ENCODE measurements at places on chromosomes 2 and 18.
A peak's percentile ranks its signal among the peaks of the same experiment; 100 is the strongest.

DNA sequence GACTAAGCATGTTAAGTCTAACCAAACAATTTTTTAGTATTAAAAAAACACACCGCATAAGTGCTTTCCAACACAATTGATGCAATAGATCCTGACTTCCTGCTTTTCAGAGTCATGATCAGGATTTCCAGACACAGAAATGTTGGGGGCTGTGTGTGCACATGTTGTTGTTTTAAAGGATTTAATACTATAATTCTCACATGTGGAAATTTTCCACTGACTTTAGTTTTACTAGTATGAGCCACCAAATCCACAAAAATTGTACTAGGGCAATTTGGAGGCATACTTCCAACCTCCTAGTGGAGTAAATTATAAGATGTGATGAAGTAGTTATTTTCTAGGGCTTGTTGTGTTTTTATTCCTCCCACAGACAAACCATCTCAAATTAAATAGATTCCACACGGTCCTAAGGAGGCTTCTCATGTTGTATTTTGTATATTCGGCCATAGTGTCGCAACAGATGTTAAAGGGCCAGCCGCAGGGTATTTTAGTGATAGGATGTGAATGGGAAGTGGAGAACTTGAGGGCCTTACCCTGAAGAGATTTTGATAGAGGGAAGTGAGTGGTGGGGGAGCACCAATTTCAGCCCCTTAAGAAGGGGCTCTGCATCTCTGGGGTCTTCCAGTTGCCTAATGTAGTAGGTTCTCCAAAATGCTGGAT, 108.9 kb upstream of the KLF7 start:
- no peak for DNase-seq

- no peak for DNase-seq
Observed at GRCh38 chr2:144151851-144152250, 368.1 kb downstream of the ZEB2 start.

DNA sequence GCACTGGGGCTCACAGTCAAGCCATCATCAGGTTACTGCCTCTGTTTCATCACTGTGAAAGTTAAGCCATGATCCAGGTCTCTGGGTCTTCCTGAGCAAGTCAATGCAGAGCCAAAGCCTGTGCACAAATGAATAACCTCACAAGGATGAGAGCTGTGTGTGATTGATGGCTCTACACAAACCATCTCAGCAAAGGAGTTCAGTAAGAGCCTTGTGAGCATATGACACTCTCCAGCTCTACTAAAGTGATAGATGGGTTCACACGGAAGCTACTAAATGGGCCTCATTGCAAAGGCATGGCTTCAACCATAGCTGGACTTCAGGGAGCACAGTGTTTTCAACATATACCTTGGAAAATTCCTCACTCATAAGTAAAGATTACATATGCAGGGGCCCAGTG, 101.5 kb downstream of the AFF3 start:
- DNase-seq, result no peak

DNA sequence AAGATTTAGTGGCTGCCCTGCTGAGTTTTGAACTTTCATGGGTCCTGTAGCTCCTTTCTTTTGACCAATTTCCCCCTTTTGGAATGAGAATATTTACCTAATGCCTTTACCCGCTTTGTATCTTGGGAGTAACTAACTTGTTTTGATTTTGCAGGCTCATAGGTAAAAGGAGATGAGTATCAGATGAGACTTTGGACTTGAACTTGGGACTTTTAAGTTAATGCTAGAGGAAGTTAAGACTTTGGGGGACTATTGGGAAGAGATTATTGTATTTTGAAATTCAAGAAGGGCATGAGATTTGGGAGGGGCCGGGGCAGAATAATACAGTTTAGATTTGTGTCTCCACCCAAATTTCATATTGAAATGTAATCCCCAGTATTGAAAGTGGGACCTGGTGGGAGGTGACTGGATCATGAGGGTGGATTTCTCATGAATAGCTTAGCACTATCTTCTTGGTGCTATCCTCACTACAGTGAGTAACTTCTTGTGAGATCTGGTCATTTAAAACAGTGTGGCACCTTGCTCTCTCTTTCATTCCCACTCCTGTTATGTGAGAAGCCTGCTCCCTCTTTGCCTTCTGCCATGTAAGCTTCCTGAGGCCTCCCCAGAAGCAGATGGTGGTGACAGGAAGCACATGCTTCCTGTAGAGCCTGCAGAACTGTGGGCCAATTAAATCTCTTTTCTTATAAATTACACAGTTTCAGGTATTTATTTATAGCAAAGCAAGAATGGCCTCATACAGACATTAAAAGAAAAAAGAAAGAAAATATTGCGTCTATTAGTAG, 6.1 kb downstream of the ADI1 start:
- DNase-seq, result no peak

GRCh38 chr2:112791019-112791418, 6.7 kb upstream of the IL1A start:
- DNase-seq, result no peak

DNA sequence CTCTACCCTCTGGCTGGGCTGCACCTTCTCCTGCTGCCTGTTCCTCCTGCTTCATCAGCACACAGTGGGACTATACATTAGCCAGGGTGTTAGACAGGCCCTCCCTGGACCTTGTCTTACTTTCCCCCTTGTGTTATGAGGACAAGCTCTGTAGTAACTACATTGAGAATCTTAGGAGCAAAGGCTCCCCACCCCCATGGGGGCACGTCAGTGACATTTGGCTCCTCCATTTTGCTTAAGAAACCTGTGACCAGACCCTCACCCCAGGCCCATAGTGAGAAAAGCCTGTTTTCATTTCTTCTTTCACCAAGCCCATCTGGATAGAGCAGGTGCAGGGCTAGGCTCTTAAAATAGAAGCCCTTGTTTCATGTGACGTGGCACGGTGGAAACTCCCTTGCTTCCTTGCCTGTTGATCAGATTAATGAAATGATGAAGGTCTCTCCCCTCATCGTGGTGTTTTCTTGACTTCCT, 146.7 kb downstream of the RPIA start:
- DNase-seq, result no peak

GRCh38 chr18:76412818-76413565, 82.0 kb downstream of the ZNF516 start:
- no peak for DNase-seq

GRCh38 chr2:68849579-68850030, 21.6 kb downstream of the BMP10 start:
- DNase-seq, result no peak

- no peak for DNase-seq
Observed at GRCh38 chr18:41134426-41134825, 820.6 kb upstream of the PIK3C3 start.

DNA sequence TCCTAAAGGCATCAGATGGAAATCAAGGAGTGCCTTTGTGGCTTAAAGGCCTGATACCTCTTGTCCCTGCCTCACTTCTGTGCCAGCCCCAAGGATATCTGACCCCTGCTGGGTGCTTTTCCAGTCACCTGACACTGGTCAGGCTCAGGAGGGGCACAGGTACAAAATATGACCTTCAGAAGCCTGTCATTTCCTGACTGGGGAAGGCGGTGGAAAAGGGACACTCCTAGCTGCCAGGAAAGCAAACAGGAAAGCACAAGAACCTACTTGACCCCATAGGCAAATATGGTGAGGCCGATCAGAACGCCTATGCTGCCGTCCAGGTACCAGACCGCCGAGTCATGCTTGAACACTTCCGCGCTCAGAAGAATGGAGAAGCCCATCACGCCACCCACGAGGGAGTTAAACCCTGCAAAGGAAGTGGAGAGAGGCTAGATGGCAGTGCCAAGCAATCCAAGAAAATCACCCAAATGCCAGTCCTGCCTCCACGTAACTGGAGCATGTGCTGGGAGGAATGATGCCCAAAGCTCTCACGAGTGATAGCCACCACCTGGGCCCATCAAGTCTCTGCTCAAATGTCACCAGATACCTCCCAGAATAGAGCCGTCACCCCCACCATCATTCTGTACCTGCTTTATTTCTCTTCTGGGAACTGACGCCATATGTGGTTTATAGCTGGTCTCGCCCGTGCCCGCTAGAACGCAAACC, 204.0 kb downstream of the MGAT5 start:
- DNase-seq, result no peak

DNA sequence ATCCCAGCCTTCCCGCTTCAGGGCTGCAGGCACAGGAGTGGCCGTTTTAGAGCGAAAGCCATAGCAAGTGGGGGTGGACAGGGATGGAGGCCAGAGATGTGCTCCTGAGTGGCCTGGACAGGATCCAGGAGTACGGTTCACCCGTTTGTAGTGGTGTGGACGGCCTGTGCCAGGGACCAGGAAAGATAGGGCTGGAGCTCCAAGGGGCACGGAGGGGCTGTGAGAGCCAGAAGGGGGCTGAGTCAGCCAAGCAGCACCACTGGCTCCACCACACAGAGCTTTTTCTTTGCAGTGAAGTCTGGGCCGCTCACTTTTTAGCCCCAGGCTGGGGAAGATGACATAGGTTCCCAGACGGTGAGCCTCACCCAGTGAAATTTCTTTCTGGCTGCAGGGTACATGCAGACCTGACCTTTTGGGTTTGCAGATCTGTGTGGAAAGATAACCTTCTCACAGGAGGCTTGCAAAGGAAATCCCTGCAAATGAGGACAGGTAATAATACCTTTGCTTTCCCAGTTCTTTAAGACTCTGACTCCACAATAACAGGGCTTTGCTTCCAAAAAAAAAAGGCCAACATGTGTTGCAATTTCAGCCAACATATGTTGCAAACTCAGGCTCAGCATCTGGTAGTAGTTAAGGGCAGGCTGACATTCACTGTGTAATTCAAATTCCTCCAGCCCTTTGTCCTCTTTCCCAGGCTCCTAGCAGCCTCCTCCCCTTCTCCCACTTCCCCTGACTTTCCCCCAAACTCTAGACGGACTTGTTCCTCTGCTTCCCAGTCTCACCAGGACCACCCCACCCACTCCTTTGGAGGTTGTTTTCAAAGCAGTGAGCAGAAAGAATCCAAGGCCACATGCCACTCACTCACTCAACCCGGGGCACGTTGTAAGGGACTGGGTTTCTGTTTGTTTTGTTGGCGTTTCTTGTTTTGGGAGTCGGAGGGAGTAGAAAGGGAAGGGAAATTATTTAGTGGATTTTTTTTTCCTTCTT, 20.3 kb upstream of the LAPTM4A start:
- peak; percentile 21 for DNase-seq

- DNase-seq, result no peak
Observed at GRCh38 chr2:95381212-95382191, 21.0 kb upstream of the FAHD2A start.

GRCh38 chr18:45775241-45775676, 50.2 kb upstream of the SIGLEC15 start:
- peak; percentile 75 for DNase-seq

GRCh38 chr2:222545823-222546795, 109.8 kb downstream of the FARSB start:
- no peak for DNase-seq

DNA sequence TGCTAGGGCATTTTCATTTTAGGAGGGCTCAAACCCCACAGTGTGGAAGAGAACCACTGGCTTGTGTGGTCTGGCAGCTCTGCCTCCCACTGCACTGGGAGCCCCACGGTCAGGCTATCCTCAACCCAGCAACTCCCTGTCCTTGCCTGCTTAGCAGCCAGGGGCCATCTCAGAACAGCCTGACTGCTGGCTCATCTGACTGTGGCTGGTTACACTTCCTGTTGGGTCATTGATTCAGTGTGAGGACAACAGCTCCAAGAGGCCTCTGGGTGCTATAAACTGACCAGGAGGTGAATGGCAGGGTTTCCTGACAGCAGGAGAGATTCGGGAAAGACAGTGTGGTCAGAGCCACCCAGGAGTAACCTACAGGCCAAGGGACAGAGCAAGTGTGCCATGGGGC, 40.1 kb downstream of the AMER3 start:
- DNase-seq, result no peak

GRCh38 chr18:60232541-60232940, 140.0 kb downstream of the MC4R start:
- no peak for DNase-seq

DNA sequence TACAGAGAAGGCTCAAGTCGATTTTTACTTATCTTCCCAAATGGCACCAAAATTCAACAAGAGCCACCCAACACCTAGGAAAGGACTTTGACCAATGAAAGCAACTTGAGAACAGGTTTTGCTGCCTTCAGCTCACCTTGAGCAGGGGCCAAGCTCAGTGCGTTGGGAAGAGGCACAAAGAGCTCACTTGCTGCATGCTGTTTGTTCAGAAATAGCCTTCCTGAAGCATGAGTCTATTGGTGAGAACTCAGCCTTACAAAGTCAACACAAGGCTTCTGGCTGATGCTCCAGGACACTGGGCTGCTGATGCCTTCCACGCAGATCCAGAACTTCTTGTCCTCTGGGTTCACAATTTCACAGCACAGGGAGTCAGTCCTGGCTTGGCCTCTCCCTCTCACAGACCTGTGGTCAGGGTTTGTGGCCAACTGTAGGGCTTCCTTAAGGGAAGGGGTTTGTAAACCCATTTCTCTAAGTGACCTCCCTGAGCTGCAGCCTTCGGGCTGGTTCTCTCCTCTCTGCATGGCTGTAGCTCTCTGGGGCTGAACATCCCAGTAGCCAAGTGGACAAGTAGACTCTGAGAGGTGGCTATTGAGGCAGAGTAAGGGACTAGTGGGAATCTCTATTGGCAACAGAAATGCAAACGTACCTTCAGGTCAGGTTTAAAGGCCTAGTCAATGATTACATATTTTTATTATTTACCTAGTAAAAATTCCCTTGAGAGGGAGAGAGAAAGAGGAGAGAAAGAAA, 124.7 kb upstream of the GATA6 start:
- DNase-seq, result no peak

- DNase-seq, result no peak
Observed at GRCh38 chr2:3620834-3621233, 25.9 kb downstream of the COLEC11 start.

GRCh38 chr18:24947521-24948305, 404.3 kb downstream of the ZNF521 start:
- DNase-seq, result no peak

DNA sequence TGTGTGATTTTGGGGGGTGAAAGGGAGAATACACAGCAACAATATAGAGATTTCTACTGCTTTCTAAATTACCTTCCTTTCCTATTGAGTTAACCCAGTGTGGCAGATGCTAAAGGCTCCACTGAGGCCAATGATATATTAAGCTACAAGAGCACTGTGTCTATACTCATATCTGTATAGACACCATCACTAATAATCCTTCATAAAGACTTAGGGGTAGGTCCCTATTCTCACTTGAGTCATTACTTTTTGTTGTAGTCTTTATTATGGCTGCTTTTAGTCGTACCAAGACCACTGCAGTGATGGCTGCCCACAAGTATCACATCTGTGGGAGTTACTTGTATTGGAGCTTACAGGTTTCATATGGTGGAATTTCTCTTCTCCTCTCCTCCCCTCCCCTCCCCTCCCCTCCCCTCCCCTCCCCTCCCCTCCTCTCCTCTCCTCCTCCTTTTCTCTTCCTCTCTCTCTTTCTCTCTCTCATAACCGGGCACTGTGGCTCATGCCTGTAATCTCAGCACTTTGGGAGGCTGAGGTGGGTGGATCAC, 637.6 kb downstream of the ADCYAP1 start:
- DNase-seq, result no peak

- DNase-seq, result no peak
Observed at GRCh38 chr18:2412996-2413751, 158.1 kb downstream of the METTL4 start.

- DNase-seq, result no peak
Observed at GRCh38 chr2:239258248-239258647, 142.6 kb downstream of the HDAC4 start.

GRCh38 chr2:159009940-159010339, 41.5 kb downstream of the TANC1 start:
- no peak for DNase-seq

GRCh38 chr2:72154386-72154975, 6.8 kb upstream of the CYP26B1 start:
- DNase-seq, result no peak

- no peak for DNase-seq
Observed at GRCh38 chr2:139079311-139079710, 299.1 kb upstream of the NXPH2 start.

- peak; percentile 49 for DNase-seq
Observed at GRCh38 chr18:34493099-34493544, 217.0 kb upstream of the DTNA start.

GRCh38 chr2:239236808-239237205, 164.0 kb downstream of the HDAC4 start:
- DNase-seq, result no peak
